NCI-H774 (cell line): ENCODE measurements at places on chromosomes 4 and X.

DNA sequence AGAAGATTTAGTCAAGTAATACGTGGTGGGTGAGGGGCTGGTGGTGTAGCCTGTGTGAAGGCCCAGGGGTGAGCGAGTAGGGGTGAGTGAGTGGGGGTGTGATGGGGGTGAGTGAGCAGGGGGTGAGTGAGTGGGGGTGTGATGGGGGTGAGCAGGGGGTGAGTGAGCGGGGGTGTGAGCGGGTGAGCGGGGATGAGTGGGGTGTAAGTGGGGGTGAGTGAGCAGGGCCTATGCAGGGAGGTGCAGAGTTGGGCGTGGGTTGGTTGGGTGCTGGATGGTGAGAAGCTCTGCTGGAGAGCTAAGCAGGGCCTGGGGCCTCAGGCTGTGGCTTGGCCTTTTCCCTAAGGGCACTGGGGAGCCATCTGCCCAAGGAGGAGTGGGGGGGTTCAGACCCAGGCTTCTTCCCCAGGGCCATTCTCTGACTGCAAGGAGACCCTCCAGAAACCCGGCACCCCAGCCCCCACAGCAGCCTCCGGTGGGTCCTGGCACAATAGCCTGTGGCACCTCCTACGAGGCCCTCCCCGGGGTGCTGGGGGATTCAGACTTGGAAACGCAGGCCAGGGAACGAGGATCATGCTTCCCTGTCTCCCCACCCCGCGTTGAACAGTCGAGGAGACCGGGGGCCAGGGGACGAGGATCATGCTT is 30.4 kb downstream of the SH3TC1 start:
- DNase-seq = no peak

- no peak for DNase-seq
Measured at GRCh38 chrX:41875142-41875541, 48.2 kb downstream of the CASK start.

GRCh38 chr4:78520808-78521226 is 30.8 kb upstream of the ANXA3 start:
- DNase-seq = no peak

DNA sequence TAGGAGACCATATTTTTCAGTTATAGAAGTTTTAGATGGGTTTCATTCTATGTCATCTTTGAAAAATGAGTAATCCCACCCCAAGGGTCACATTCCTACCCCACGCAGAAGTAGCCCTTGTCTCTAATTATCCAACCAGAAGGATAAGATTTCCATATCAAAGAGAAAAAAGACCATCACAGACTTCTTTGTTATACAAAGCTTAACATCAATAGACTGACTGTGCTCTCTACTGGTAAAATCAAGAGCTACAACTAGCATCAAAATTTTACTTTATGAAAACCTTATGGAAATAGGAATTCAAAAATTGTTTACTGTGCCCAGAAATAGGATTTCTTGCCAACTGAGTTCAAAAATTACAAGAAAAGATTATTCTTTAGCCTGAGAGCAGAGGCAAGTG is 24.9 kb downstream of the TNMD start:
- no peak for DNase-seq

- no peak for DNase-seq
Measured at GRCh38 chr4:84677093-84677492, 94.2 kb downstream of the CDS1 start.

GRCh38 chrX:110588853-110589252 is 206.8 kb downstream of the CHRDL1 start:
- DNase-seq = no peak

DNA sequence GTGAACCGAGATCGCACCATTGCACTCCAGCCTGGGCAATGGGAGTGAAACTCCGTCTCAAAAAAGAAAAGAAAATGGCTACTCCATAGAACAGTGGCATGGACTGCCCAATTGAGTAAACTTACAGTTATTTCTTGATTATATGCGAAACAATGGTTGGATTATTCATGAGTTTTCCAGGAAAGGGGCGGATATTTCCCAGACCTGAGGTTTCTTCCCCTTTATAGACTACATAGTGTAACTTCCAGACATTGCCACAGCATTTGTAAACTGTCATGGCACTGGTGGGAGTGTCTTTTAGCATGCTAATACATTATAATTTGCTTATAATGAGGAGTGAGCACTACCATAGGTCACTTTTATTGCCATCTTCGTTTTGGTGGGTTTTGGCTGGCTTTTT is 14.1 kb upstream of the MRPL1 start:
- no peak for DNase-seq

- no peak for DNase-seq
Measured at GRCh38 chr4:84837751-84838150, 128.7 kb downstream of the WDFY3 start.

GRCh38 chr4:133868856-133869255 is 332.7 kb downstream of the PABPC4L start:
- DNase-seq = no peak

- no peak for DNase-seq
Measured at GRCh38 chr4:146178126-146178525, 2.6 kb downstream of the LSM6 start.

DNA sequence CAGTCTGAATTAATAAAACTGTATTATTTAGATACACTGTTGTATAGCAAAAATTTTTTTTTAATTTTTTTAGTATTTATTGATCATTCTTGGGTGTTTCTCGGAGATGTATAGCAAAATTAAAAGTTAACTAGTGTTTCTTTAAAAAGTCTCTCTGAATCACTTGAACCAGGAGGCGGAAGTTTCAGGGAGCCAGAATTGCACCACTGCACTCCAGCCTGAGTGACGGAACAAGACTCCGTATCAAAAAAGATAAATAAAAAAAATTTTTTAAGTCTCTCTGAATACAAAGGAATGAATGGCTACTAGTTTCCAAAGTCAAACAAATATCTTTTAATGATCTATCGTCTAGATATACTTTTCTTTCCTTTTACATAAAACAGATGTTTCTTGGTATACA is 64.4 kb downstream of the ELF2 start:
- no peak for DNase-seq

- DNase-seq = no peak
Measured at GRCh38 chr4:47972181-47972580, 44.3 kb downstream of the CNGA1 start.

GRCh38 chrX:34218063-34218462 is 85.9 kb upstream of the FAM47A start:
- no peak for DNase-seq

GRCh38 chrX:39984191-39984956 is 113.4 kb downstream of the BCOR start:
- DNase-seq = no peak

DNA sequence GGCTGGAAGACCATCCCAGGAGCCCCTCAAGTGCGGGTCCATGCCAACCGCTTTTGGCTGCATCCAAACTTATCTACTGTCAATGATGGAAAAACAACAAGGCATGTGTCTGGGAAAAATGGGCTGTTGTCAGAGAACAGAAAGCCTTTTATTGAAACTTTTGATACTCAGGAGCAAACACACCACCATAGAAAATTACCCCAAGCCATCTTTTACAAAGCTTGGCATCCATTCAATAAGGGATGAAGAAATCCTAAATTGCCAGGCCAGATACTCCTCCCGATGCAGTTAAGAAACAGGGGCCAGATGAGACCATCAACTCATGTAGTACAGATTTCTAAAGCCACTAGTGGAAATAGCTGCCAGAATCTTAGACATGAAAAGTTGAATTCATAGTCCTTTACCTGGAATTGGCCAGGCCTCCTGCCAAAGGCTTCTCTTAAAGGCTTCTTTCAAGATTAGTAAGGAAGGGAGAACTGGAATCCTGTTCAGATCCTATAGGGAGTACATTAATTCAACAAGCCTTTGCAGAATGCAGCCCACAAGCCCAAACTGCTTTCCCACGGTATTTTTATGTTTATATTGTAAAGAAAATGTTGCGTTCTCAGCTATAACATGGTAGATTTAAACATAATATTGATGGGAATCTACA is 145.4 kb upstream of the MAP3K15 start:
- DNase-seq = no peak

- DNase-seq = no peak
Measured at GRCh38 chr4:11966782-11967181, 538.1 kb upstream of the HS3ST1 start.

DNA sequence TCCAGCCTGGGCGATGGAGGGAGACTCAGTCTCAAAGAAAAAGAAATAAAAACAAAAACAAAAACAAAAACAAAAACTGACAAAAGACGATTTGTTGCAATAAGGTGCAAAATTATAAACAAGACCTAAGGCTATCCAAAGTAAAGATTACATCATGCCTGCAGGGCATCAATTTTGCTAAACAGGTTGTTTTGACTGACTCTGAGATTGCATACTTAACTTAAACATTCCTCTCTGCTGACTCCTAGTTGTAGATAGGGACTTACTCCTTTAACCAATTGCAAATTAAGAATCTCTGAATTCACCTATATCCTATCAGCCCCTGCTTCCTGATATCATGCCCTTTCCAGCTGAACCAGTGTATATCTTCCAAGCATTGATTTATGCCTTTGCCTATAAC is 2687.3 kb downstream of the PCDH7 start:
- DNase-seq = no peak

GRCh38 chr4:88592600-88593448 is 544 bp downstream of the HERC3 start:
- DNase-seq = peak; percentile 46
